NCI-H1694 (cell line): ENCODE measurements at places on chromosomes 3 and 15.

- no peak for DNase-seq
Measured at GRCh38 chr3:141412087-141412935, 44.0 kb downstream of the ZBTB38 start.

- DNase-seq: no peak
Measured at GRCh38 chr3:188212308-188212969, 58.5 kb downstream of the LPP start.

DNA sequence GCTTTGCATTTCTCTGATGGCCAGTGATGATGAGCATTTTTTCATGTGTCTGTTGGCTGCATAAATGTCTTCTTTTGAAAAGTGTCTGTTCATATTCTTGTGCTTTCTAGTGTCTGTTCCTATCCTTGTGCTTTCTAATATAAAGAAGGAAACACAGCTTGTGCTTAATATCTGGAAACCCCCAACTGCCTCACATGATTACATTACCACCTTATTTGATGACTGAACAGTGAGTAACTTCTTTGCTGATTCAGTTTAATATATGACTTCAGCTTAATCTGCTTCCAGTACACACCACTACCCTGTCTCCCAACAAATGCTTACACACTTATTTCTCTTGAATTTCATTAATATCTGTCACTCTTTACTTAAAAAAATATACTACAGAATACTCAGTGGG, 835.1 kb downstream of the EDEM1 start:
- no peak for DNase-seq

GRCh38 chr15:80992441-80992840, 2.8 kb upstream of the MESD start:
- no peak for DNase-seq

DNA sequence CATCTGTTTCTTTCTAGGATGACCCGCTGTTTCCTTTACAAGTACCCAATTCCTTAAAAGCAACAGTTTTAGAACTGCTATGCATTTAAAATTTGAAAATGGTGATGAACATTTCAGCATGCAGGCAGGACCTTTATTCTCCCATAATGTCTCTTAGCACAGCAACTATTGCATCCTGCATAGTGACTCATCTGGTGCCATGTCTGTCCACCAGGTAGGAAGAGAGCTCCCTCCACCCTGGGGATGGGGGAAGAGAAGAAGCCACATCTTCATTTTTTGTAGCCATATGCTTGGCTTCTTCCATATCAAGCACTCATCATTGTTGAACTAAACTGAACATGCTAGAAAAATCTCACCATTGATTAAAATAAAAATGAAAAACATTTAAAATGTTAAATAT, 9.9 kb downstream of the GPR15 start:
- DNase-seq: no peak

GRCh38 chr3:58026598-58026997, 18.4 kb downstream of the FLNB start:
- no peak for DNase-seq

DNA sequence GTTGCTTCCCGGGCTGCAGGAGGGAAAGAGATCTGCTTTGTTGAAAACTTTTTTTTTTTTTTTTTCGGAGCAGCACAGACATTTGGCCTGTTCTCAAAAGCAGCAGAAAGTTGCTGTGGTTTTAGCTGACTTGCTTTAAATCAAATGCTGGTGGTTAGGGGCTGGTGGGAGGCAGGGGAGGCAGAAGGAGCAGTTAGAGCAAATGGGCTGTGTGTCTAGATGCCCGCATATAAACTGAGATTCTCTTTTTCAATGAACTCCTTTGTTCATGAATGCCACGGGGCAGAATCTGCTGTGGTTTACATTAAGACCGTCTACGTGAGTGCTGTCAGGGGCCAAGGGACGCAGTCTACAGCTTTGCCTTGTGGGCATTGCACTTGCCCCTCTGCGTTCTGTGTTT, 95.9 kb downstream of the FLNB start:
- DNase-seq: no peak

- DNase-seq: no peak
Measured at GRCh38 chr15:85094685-85095084, 113.0 kb downstream of the PDE8A start.

GRCh38 chr15:35040339-35041255, 44.5 kb downstream of the NANOGP8 start:
- DNase-seq: no peak

DNA sequence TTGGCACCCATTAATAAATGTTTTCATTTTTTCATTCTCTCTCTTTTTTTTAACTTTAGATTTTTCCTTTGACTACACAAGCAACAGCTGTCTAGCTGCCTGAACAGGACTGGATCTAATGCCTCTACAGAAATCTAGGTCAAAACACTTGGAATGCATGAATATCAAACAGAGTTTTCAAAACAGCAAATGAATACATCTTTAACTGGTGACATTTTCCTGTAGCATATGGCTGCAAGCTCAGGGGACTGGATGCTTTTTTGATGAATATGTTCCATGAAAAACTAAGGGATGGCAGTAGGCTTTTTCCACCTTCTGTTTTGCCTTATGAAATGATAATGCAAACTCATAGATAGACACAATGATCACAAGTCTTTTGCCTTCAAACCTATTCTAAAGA, 661.7 kb downstream of the MCTP2 start:
- no peak for DNase-seq

DNA sequence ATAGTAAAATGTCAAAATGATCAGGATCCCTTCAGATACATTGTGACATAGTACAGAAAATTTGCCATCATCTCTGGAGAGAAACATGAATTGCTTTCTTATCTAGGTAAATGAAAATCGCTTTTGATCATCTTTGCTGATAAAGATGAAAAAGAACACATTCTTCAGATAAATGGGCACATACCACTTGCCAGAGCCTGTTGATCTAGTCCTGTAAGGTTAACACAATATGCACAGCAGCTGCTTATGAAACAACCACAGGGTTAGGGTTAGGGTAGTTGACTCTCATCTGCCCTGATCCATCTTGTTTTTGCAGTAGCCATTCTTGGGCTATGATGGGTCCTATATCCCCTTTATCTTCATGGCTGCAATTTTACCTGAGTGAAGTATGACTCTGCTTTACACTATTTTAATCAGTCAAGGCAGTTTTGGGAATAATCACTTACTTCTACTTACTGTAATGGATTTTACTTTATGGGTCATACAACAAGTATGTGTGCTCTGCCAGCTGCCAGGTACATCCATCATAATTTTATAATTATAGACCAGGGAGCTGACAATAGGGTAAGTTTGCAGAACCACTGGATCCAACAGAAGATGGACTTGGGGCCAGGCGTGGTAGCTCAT, 12.6 kb upstream of the SPINK8 start:
- no peak for DNase-seq

DNA sequence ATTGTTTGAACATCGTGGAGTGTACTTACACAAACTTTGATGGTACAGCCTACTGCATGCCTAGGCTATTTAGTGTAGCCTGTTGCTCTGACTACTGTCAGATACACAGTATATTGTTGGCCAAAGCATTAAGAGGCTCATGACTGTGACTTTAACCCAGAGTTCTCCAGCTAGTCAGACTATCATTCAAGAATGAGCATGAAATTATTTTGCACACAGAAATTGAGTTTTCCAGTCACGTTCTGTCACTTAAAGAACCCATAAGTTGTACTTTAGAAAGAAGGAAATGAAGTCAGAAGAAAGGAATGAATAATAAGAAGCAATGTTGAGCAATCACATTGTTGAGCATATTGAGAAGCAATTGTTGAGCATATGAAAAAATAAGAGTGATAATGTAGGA, 37.6 kb upstream of the SLC22A13 start:
- DNase-seq: no peak

- DNase-seq: no peak
Measured at GRCh38 chr3:187971629-187972028, 182.3 kb upstream of the LPP start.

GRCh38 chr15:55823191-55823670, 80.3 kb upstream of the PRTG start:
- DNase-seq: no peak
